SK-N-SH treated with all-trans-retinoic acid at 6 μM for 48 hours (cell line): ENCODE measurements at places on chromosomes 3 and 15.

- no peak for ATAC-seq
Measured at GRCh38 chr3:150503402-150504099, 42.7 kb downstream of the SERP1 start.

GRCh38 chr3:112672716-112673541 lies 32.0 kb upstream of the CCDC80 start:
- no peak for ATAC-seq

GRCh38 chr3:195274259-195274966 lies 3.5 kb upstream of the XXYLT1 start:
- ATAC-seq, result no peak

- no peak for ATAC-seq
Measured at GRCh38 chr15:38828031-38828532, 263.5 kb upstream of the RASGRP1 start.

DNA sequence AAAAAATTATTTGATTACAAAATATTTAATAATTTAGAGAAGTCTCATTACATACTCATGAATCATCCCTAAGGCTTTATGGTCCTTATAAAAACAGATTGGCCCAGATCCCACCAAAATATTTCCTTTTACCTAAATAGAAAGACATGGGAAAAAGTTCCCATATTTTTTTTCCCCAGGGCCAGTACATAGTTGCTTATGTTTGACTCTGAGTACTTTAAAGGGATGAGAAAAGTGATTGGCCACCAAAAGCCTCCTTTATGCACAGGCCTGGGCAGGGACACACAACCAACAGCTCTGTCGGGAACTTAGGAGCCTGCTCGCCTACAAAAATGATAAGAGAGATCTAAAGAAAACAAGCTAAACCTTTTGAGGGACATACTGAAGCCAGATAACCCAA lies 22.3 kb downstream of the KCNAB1 start:
- no peak for ATAC-seq

GRCh38 chr3:16399473-16399872 lies 114.0 kb downstream of the RFTN1 start:
- peak; percentile 97 for ATAC-seq

- 0 out of 3 replicates have a peak, but pooled peaks have one; percentile 37 for ATAC-seq
Measured at GRCh38 chr3:174541708-174542315, 317.3 kb upstream of the NAALADL2 start.

GRCh38 chr3:115877615-115877899 lies 254.2 kb downstream of the GAP43 start:
- ATAC-seq, result peak; percentile 54

GRCh38 chr15:70698836-70699390 lies 64.4 kb downstream of the UACA start:
- no peak for ATAC-seq

DNA sequence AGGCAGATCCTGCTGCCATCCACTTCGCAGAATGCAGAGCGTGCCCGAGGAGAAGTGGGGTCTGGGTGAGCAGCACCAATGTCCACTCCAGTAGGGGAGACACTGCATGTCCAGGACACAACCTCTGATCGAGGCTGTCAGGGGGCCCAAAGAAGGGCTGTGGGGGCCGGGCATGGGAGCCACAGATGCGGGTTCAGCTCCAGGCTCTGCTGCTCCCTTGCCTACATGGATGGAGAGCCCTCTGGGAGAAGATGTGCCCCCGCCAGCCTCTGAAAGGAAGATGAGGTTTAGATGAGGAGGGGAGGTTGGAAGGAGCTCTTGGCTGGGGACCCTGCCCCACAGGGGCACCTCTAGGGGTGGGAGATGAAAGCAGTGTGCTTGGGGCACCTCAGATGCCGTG lies 75.4 kb downstream of the KLF13 start:
- no peak for ATAC-seq
